GM20000 (cell line): ENCODE measurements at places on chromosomes 1 and 21.

DNA sequence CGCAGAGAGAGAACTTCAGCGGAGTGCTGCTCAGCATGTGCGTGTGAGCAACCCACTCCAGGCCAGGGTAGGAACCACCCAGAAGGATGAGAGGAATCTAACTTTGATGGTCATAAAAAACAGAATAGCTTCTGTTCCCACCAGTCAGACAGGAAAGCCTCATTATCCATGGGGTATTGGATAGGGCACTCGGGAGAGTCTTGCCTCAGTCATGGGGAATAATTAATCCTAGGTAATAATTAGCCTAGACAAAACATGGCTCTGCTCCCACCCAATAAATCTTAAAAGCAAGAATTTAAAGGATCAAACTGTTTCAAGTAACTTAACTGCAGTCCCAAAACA, 35.3 kb downstream of the LDLRAD1 start:
- DNase-seq = no peak

DNA sequence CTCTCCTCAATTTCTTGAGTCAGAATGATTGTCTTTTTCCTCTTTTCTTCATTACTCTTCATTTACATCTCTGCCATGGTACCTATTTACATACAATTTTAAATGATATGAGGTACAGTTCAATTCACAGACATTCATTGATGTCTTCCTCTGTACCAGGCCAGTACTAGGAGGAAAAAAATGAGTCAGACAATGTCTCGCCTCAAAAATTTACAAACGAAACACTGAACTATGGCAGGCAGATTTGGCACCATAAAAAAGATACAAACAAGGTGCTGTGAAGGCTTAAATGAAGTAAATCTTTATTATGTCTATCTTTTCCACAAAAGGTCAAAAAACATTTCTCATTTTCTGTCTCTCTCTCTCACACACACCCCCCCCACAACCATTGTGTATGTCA, 71.0 kb downstream of the RGS13 start:
- DNase-seq = no peak

DNA sequence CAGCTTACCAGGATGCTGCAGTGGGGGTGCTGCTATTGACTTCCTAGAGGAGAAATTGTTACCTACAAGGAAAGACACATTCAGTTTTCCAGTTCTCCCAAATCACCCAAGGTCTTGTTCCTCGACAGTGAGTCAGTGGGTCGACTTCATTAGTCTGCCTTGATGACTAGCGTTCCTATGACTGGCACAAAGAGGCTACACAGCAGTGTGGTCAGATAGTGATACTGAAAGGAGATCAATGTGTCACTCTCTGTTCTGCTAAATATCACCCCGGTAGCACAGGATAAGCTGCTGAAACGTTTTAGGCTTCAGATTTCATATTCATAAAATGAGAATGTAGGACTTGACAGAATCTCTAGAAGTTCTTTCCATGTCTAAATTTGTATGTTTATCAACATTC, 357.4 kb downstream of the LMX1A start:
- DNase-seq = no peak

DNA sequence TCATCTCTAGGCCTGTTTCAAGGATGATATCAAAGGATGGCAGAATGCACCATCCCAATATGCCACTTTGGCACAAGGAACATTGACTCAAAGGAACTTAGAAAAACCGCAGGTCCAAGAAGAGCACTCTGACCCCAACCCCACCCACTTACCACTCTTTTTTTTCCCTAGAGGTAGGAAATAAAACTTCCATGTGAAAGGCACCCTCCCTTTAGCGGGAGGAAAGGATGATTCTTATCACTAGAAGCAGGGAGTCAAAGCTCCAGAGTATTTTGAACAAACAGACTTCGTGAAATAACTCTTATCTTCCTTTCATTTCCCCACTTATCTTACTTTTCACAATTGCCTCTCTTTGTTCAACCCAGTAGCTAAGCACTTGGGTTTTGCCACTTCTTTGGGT, 22.2 kb downstream of the PSMG1 start:
- no peak for DNase-seq

DNA sequence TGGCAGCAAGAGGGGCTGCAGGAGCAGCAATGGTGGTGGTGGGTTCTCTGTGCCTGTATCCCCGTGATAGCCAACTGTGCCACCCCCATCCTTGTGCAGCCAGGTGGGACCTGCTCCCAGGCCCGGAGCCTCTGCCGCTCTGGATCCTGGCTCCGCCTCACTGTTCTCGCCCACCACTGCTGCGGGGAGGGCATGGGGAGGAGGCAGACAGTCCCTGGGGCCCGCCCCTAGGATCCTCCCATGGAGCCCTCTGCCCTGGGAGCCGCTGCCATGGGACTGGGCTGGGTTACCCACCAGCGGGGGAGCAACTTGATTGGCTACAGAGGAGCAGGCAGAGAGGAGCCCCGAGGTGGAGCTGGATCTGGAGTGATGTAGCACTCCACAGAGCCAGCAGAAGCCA, 31.6 kb downstream of the CD1D start:
- DNase-seq = no peak

- DNase-seq = peak; percentile 34
Observed at GRCh38 chr1:173333581-173333980, 126.5 kb upstream of the TNFSF4 start.

- DNase-seq = no peak
Observed at GRCh38 chr1:111471012-111471411, 2.8 kb upstream of the C1orf162 start.

DNA sequence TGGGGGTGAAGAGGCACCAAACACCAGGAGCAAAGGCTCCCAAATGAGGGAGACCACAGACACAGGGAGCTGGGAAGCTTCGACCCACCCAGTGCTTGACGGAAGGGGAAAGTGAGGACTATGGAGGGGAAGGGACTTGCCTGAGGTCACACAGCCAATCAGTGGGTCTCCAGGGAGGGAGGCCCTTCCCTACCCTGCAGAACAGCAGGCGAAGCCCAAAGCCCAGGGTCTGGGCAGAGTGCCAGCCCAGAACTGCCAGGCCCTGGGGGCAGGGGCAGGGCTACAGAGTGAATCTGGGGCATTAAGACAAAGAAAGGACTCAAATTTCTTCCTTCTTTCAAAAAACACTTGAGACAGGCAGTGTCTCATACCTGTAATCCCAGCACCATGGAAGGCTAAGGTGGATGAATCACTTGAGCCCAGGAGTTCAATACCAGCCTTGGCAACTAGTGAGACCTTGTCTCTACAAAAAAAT, 45.5 kb upstream of the ECE1 start:
- DNase-seq = no peak

GRCh38 chr1:203440771-203441170, 34.8 kb upstream of the PRELP start:
- DNase-seq = peak; percentile 40

DNA sequence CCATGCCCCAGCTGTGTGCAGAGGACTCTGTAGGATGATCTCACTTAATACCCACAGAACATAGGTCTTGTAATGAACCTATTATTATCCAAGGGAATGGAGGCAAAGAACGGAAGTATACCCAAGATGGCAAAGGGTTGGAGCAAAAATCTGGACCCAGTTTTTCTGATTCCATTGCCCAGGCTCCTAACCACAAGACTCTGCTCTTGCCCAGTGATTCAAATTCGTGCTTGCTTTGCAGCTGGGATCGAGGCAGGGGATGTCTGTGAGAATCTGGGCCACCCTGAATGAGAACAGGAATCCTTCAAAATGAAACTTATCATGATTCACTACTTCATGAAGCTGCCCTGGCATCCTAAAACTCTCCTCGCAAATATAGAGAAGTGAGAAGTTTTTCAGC, 97.5 kb upstream of the KCNJ6 start:
- no peak for DNase-seq

DNA sequence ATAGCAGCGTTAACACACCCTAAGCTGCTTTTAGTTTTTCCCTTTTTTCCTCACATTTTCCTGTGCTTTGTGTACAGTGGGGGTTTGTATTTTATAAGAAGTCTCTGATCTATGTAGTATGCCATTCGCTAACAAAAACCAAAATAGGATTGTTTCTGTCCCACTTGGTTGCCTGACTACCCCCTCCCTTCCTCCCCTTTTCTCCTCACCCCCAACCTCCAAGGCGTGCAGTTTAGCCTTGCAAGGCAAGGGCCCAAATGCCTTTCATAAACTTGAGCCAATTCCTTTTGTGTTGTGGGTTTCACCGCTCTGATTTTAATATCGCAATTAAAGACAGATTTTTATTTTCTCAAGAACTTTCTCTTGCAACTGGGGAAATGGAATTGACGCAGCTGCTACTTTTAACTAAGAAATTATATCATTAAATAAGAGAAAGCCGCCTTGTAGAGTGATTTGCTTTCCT, 276.9 kb downstream of the TM2D1 start:
- DNase-seq = no peak

DNA sequence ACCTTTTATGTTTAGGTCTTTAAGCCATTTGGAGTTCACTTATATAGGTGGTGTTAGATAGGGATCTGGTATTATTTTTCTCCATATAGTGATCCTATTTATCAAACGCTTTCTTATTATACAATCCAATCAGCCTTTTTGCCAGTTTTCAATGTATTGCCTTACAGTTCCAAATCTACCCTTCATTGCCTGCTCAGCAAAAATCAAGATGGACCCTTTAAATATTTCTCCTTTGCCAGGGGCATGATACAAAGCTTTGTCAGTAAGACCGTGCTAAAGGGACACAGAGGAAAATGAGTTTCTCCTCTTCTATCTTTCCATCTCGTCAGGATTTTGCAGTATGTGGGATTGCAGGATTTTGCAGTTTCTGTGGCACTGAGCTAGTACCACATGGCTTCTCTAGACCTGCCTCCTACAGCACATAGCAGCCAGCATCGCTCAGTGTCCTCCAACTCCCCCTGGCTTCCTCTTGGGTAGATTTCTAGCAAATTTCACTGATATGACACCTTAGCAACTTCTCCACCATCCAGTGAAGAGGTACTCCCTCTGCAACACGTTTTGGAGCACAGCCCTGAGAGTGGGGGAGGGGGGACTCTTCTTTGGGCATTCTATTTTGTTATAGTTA, 22.5 kb upstream of the CAP1 start:
- no peak for DNase-seq

DNA sequence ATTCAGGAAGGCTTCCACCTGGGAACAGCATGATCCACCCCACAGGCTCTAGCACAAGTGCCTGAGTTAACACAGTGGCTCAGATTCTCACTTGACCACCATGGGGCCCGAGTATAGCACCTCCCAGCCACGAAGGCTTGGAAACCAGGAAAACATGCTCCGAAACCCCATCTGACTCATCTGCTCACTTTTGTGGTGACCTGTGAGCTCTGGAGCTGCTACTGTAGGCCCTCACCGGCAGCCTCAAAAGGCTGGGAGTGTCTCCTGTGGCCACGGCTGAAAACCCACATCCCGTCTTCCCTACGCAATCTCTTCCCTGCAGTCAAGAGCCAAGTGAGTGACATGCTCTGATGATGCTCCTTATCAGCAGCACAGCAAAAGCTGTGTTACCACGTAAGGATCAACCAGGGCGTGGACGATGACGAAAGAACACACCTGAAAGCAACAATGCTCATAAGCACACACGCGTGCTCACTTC, 81.4 kb downstream of the TGFBR3 start:
- DNase-seq = no peak

- DNase-seq = peak; percentile 86
Observed at GRCh38 chr1:151047591-151047924, at the start of gene C1orf56. Gene C1orf56 (plus strand): TSS chr1:151047751. CDS start chr1:151047848, 97 bp downstream.

DNA sequence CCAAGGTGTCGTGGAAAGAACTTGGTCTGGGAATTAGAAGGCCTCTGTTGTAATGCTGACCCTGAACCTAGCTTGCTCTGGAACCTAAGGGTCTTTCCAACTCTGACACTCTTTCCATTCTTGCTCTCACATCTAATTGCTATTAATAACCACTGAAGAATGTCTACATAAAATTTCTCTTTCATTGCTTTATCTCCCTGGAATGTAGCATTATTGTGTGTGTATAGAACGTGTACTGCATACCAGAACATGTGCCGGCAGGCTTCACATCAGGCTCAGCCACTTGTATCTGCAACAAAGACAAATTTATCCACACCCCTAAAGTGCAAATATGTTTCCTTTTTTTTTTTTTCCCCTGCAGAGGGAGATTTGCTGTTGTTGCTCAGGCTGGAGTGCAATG, 13.9 kb upstream of the LAX1 start:
- no peak for DNase-seq

- no peak for DNase-seq
Observed at GRCh38 chr1:20792196-20792595, 5.1 kb upstream of the HP1BP3 start.

DNA sequence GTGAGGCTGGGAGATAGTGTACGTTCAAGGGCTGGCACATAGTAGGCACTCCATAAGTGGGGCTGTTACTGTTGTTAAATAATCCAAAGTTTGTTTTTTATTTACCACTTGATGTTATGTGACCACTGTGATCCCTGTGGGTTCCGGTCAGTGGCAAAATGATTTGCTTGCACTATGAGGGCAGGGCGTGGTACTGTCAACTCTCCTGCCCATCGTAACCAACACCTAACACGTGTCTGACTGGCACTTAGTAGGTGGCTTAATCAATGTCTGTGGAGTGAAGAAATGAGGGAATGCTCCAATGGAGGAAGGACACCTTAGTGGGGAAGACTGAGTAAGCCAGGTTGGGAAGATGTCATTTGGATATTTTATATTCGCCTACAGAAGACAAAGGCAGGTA, 14.6 kb downstream of the ADORA1 start:
- no peak for DNase-seq

DNA sequence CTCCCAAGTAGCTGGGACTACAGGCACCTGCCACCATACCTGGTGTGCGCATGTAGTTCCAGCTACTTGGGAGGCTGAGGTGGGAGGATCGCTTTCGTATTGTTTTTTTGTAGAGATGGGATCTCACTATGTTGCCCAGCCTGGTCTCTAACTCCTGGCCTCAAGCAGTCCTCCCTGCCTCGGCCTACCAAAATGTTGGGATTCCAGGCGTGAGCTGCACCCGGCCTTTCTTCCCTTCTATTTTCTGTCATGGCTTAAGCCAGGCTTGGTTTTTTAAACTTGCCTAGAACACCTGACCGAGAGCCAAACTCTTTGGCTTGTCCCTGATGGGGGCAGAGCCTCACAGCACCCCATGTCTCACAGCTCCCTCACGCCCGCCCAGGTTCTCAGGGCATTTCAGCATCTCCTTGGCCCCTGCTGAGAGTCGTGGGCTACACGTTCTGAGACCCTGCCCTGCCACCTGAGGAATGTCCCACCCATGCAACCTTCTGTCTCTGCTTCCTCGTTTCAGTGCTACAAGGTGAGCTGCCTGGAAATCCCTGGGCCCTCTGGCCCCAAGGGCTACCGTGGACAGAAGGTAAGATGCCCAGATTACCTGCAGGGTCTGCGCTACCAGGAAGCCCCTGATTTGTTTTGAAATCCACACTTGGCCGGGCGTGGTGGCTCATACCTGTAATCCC, 15.7 kb downstream of the COL6A2 start:
- no peak for DNase-seq

GRCh38 chr1:226939438-226940028, 561 bp upstream of the COQ8A start:
- DNase-seq = peak; percentile 63
